ENCODE measurements at places on chromosomes 5 and 9.

DNA sequence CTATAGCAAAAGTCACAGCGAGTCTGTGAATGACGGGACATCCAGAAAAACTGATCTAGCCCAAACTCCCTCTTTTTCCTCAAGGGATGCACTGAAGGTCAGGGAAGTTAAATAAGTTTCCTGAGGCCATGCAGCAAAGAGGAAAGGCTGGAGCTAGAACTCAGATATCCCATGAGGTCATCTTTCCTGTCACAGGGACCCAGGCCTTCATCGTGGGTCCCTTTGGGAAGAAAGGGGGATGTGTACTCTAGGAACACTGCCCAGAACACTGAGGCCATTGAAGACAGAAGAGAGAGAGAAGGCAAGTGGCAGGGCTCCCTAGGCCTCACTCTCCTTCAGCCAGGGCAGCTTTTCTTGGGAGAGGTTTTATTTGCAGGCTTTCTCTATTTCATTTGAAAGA lies 182.0 kb downstream of the EBF1 start:
- DNase-seq = no peak

DNA sequence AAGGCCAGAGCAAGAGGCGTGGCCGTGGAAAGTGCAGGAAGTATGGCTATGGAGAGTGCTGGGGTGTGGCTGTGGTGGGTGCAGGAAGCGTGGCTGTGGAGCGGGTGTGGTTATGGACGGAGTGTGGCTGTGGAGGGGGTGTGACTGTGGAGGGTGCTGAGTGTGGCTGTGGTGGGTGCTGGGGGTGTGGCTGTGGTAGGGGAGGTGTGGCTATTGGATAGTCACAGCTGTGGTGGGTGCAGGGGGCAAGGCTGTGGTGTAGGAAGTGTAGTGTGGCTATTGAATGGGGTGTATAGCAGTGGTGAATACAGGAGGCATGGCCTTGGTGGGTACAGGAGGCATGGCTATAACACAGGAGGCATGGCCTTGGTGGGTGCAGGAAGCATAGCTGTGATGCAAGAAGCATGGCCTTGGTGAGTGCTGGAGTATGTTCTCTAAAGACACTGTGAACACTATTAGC lies 40.8 kb upstream of the SPATA31C2 start:
- DNase-seq = no peak

DNA sequence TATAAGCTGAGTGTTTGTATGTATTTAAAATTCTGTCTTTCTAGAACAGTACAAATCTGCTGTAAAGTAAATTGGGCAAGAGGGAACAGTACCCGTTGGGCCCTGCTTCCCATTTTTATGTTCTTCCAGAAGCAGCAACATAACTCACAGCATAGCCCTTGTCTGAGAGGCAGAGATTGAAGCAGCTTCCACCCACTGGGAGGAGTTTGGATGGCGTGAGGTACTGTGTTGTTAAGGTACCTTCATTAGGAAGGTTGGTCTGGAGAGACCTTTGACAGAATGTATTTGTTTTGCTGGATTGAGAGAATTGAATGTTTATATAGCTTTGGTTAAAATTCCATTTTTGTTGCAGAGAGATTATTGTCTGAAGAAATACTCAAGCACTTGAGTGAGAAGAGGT lies 24.8 kb downstream of the RAI14 start:
- no peak for DNase-seq

DNA sequence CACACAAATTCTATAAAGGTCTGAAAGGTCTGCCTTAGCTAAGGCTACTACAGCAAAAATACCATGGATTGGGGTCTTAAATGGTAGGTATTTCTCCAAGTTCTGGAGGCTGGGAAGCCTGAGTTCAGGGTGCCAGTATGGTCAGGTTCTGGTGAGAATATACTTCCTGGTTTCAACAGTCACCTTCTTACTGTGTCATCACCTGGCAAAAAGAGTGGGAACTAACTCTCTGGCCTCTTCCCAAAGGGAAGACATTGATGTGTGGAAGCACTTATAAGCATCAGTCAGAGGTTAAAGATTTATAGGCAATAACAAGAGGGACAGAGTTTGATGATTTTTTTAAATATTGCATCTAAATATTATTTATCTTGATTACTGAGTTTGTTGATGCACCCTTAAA lies 53.0 kb downstream of the ZNF622 start:
- no peak for DNase-seq

DNA sequence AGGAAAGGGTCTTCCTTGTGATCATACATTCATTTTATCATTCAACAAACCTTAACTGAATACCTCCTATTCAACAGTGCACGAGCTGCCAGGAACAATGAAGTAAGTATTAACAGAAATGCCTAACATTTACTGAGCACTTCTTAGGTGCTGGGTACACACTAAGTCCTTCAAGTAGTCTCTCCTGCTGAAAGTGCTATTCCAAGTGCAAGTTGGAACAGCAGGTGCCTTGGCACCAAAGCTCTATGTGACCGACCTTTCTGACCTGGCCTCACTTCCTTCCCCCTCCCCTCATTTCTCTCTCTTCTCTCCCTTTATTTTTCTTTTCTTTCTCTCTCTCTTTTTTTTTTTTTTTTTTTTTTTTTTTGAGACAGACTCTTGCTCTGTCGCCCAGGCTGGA lies 94.5 kb downstream of the GRIA1 start:
- no peak for DNase-seq

DNA sequence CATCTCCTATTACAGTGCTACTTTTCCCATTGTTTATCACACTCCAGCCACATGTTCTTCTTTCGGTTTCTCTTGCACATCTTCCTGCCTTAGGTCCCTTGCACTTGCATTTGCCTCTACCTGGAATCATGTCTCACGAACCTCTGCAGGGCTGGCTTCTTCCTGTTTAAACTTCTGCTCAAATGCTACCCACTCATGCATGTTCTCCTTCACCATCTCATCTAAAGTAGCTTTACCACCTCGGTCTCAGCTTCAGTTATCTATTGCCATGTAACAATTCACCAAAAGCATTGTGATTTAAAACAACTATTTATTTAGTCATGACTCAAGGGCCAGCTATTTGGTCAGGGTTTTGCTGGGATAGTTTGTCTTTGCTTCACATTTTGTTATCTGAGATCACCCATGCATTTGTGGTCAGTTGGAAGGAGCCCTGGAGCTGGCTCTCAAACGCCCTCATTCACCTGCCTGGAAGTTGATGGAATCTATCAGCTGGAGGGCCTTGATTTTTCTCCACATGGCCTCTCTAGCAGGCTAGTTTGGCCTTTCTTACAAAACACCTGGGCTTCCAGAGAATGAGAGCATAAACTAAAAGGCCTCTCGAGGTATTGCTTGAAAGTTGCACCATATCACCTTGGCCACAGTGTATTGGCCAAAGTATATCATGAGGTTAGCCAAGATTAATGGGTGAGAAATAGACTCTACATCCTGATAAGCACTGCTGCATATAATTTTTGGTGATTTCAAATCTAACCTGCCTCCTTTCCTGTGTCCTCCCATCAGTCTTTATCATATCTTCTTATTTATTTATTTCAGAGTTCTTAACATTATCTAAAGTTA lies 21.4 kb downstream of the SPINK1 start:
- DNase-seq = no peak

GRCh38 chr5:435961-436640 lies 6.9 kb upstream of the EXOC3 start:
- no peak for DNase-seq

DNA sequence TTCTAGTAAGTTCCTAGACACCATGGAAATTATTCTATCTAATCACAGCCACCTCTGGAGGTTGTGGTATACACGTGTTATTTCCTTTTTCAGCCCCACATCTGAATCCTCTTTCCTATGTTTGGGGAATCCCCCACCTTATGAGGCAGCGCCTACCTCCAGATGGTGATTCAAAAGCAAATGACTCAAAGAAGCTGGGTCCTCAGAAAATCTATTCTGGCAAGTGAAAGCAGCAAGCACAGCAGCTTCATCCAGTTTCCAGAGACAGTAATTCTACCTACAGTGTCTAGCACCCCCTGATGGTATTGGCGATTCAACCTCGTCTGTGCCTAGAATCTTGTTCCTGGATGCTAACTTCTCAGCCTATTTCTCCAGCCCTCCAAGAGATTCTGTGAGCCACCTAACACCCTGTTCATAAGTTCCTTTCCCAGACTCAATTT lies 43.0 kb downstream of the STRBP start:
- DNase-seq = no peak

DNA sequence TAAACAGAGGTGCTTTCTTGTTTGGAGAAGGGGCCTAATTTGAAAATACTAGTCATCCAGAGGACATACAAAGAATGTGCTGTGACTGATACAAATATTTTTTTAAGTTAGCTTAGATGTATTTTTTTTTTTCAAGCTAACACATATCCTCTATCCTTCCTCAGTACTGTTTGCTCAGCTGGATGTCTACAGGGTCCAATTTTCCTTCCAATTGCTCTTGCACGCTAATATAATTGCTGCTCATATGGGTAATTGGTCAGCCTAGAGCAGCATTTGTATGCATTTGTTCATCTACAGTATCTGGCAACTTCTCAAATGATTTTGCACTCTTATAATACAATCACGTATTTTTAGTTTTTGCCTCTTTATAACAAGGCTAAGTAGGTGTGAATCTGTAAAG lies 84.7 kb downstream of the ZDHHC21 start:
- no peak for DNase-seq

DNA sequence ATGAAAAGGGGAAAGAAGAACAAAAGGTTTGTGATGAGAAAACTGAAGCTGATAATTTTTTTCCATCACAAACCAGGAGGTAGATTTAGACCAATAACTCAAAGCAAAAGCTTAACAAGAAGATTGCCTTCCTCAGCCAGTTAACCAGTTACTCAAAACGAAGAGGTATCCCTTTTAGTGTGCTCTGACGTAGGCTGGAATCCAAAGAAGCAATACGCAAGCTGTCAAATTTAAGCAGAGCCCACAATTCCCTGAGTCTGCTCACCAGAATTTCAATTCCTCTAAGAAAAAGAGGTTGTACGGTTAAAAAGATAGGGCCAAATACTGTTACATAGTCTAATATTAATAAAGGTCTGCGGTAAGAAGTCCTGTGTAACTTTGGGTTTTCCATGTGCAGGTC lies 61.8 kb downstream of the BRINP1 start:
- no peak for DNase-seq

DNA sequence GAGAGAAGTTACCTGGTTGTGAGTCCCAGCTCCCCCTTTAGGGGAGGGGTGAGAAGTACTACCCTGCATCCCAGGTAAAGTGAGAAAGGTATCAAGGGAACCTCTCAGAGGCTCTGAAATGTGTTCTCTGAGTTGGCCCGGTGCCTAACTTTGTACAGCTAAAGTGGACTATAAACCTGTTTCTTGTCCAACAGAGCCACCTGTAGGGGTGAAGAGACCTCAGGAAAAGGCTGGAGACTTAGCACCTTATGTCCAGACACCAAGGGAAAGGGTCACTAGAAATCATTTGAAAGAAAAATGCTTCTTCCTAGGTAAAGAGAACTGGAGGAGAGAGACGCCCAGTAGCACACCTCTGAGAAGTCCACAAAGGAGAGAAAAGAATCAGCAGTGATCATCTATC lies 108.3 kb upstream of the KIF2A start:
- DNase-seq = no peak

DNA sequence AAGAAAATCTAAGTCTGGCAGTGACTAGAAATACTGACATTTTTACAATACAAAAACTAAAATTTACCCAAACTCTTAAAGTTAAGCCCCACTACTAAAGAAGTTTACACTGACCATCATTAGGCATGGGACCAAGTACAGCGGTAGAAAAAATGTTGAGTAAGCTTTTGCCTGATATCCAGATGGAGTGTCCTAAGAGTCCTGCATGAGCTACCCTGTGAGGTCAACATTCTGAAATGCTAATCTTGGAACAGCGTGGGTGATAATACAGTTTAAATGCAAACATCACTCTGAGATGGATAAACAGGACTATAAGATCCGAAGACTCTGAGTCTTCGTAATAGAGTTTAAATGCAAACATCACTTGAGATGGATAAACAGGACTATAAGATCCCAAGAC lies 189.7 kb downstream of the DCP2 start:
- DNase-seq = no peak

- DNase-seq = peak; percentile 71
Observed at GRCh38 chr5:141514330-141515133, 25.7 kb downstream of the PCDHGC5 start.

- DNase-seq = no peak
Observed at GRCh38 chr9:74595286-74595685, 98.2 kb downstream of the RORB start.

DNA sequence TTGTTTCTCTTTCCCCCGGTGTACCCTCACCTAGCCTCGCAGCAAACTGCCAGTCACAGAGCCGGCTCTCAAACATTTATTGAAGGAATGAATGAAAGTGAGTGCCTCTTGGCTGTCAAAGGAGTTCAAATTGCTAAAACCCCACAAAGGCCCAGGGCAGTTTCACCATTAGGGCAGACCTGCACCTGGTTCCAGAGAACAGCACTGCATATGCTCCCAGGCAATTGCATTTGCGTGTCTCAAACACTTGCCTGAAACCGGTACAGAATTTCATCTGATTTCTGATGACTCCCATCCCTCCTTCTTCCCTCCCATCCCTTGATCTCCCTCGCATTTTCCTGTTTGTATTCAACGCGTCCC lies 165.6 kb upstream of the ZNF462 start:
- DNase-seq = no peak

DNA sequence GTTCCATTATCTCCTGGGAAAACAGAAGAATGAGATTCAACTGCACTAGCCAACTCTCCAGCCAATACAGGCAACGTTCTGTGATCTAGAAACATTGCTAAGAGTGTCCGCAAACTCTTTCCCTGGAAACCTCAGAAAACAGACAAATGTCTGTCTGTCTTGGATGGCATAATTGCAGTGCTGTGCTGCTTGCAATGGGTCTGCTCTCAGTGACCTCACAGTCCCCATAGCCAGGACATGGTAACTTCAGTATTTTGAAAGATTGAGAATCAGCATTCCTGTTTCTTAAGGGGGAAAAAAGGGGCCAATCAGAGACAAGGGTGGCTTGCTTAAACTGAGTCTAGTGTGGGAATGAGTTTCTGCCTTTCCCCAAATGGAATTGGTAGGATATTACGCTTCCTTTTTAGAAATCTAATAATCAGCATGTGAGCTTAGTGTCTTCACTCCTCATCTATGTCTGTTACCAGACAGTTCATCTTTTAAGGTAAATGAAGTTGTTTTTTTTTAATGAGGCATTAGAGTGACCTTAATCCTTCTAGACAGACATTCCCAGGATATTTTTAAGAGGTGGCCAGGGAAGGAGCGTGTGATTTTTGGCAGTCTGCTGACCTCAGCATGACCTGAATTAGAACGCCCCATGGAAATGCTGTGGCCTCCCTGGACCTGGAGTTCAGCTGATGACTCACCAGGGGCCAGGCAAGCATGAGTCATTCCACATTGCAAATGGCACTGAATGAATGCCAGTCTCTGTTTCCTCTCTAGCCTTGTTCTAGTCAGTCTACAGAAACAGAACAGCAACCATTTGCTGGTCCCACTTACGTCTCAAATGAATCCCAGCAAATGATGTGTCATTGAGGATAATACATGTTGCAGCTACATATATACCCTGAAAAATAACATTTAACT lies 210.2 kb upstream of the ACTBL2 start:
- peak; percentile 69 for DNase-seq
